ENCODE measurements at places on chromosomes 4 and X.

GRCh38 chrX:119502727-119503483, 34.7 kb downstream of the SLC25A5 start:
- no peak for DNase-seq

DNA sequence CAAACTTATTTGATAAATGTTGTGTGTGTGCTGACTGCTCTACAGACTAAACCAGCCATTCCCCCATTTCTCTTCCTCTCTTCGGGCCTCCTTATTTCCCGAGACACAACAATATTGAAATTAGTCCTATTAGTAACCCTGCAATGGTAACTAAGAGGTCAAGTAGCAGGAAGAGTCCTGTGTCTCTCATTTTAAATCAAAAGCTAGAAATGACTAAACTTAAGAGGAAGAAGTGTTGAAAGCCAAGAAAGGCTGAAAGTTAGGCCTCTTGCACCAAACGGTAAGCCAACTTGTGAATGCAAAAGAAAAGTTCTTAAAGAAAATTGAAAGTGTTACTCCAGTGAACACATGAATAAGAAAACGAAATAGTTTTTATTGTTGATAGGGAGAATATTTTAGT, 357.8 kb upstream of the SLC7A11 start:
- no peak for DNase-seq

GRCh38 chrX:20715176-20715575, 448.5 kb upstream of the RPS6KA3 start:
- DNase-seq = no peak

DNA sequence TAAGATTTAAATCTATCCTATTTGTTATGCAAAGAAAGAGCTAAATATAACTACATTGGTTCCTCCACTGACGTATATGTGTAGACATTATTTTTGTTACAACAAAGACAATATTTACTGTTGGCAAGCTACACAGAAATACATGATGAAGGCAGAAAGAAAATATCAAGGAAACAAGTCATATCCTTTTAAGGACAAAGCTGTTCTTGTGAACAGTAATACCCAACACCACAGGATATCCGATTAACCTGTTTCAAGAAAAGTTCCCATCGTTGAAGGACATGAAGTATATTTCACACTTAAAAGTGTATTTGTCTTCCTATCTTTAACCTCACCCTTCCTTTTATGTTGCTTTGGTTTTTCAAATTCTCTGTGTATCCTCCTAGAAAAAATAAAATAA, 235.8 kb upstream of the AADAT start:
- DNase-seq = no peak

DNA sequence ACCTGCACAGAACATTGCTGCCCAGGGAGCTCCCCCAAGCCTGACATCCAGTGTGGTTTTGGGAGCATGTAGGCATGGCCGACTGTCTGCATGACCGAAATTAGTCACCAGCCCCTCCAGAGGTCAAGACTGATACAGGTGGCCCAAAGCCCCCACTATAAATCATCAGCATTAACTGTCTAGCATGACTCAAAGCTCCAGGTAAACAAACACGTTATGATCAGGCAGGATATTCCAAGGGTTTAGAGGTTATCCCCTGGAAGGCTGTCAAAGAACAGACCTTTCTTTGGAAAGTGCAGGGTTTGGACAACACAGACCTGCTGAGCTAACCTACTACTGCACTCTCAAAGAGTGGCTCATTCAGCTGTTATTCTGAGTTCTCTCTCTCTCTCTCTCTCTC, 2.1 kb upstream of the FAM9A start:
- DNase-seq = no peak

DNA sequence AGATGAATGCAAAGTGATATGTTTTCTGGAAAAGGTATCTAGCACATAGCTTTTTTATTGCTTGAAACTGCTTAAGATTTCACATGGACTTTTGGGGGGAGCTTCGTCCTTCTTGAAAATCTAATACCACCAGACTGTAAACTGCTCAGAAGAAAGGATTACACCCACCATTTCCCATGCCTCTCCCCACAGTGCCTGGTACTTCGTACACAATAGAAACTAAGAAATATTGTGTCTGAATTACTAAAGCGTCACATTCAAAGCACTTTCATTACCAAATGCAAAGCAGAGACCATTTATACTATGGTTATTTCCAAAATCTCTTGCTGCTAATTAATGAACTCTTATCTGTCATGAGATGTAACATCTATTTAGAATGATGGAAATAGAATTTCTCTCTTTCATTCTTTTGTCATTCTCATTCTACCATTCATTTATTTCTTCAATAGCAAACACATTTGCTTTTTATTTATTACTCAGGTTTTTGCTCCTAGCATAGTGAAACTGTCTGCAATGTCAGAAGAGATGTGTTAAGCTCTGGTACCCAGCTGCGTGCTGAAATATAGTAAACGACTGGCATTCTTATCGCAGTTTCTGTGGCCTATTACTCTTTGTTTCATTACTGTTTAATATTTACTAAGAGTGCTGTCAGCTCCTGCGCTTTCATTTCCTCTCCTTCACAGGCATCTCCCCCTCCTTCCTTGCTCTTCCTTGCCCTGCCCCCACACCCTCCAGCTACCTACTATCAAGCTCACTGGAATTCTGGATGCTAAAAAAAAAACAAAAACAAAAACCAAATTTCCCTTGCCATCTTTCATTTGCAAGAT, 51.4 kb upstream of the RAPGEF2 start:
- no peak for DNase-seq

DNA sequence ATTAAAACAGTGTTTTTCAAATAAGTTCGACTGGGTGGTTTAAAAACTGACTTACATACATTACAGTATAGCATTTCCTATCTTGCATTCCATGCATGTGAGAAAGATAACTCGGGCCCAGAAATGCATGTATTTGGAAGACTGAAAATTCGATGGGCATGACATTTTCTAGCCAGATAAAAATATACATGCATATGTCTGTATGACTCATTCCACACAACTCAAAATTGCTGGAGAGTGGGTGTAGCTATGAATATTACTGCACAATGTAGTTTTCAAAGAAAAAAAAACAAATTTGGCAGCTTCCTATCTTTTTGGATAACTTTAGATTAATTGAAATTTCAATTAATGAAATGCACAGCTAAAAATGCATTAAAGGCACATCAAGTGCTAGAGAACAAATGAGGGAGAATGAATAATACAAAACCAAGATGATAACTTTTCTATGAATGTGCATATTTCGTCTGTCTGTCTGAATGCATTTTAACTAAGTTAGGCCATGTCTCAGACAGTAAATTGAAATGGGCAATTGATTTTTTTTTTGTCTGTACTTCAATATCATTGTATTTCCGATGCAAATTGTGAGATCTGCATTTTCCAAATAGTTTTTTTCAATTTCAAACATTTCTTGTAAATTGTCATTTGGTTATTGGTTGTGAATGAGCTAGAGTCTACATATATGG, 54.5 kb upstream of the GABRA2 start:
- DNase-seq = no peak

DNA sequence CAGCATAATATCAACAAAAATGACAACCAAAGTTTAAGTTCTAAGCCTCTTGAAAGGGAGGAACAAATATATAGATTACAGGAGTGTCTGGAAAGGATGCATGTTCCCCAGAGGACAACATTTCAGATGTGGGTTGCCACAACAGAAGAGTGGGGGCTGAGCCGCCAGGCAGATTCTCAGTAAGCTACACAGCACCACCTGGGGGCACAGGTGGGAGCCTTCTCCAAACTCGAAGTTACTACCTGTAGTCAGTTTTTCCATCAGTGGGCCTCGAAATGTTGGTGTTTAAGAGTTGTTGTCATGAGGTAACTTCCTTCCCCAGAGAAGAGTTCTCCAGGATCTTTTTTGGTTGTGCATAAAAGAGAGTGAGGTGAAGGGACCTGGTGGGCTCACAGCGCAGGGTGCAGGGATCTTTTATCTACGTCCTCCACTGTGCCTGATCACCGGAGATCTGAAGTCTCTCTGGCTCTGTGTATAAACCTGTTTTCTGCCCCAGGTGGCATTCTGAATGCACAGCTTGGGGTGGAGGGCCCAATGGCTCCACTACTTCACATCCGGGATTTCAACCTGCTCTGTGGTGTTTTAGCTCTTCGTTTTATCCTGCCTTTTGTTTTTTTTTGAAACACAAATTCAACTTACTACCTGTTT, 58.4 kb upstream of the STS start:
- peak; percentile 60 for DNase-seq

DNA sequence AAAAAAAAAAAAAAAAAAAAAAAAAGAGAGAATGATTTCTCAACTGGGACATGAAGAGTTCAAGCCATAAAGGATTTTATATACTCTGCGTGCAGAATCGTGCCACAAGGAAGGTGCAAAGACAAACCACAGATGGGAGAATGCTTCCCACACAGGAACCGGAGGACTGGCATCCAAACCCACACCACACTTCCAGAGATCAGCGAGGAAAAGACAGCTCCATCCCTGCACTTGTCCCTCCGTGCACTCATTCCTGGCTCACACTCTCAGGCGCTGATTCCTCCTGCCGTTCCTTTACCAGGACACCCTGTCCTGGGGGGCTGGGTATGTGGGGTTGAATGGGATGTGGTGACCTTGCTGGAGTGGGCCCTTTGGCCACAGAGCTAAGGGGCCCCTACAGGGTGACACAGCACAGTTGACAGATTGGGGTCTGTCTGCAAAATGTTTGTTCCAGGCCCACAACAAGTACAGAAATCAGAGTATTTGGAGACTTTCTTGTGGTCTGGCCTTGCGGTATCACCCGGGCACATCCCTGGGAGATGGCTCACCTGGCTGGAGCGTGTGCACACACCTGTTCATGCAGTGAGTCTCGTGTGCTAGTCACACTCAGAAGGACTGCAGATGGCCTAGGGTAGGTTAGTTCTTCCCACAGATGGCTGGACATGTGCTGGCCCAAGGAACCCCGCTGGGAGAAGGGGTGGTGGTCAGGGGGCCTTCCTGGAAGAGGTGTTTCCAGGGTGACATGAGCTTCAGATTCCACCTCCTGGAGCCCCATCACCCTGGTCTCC, 55.4 kb upstream of the GPR78 start:
- no peak for DNase-seq

- DNase-seq = no peak
Measured at GRCh38 chr4:128658214-128658631, 151.3 kb upstream of the JADE1 start.

DNA sequence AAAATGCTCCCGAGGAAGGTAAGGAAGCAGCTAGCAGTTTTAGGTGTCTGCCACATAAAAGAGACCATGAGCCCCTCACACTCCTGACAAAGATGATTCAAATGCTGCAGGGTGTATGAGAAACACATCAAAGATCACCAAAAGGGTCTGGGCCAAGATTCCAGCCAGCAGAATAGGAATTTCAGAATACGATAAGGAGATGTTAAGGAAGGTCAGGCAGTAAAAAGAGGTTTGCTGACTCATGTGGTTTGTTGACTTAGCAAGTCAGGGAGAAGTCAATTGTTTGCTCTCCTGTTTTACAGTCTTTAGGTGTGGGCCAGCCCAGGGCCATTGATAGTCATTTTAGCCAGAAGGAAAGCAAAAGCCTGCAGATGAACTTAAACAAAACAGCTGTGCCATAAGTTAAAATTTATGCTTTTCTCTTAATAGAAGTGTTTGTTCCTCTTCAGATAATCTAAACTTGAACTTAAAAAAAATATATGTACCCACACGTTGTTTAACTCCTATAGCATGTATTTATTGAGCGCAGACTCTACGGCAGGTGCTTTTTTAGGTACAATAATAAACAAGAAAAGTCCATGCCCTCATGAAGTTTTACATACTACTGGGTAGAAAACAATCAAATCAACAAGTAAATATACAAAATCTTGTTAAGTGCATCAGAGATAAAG, 115.6 kb downstream of the CAMK2D start:
- no peak for DNase-seq

DNA sequence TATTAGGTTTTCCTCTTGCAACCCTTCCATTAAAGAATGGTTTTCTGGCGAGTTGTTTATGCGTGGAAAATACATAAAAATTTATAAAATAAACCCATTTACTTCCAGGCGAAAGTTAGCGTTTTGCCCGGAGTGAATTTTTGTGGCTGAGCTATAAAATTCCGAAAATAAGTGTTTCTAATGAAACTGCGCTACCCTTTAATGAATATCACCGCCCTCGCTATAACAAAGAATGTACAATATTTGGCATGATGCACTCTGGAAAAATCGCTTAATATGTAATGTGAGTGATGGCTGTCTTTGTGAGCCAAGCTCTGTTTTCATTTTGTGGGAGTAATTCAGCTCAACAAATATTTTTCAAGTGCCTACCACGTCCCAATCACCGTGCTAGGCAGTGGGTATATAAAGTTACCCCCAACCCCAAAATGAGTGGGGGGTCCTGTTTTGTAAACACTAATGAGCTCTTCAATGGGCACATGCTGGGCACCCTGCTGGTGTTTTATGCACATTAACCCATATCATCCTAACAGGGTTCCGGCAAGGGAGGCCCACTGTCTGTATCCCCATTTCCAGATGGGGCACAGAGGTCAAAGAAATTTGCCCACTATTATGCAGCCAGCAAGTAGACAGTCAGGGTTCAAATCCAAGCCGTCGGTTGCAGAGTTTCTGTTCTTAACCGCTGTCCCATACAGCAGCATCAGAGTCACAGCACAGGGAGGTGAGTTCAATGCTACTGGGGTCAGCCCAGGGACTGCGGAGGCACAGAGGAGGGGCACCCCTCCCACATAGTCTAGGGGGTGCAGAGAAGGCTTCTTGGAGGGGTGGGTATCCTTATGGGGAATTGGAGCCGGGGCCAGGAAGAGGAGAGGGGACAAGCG, 65.7 kb upstream of the STX18 start:
- DNase-seq = no peak

- DNase-seq = no peak
Measured at GRCh38 chrX:38649674-38650647, 88.6 kb downstream of the TSPAN7 start.

DNA sequence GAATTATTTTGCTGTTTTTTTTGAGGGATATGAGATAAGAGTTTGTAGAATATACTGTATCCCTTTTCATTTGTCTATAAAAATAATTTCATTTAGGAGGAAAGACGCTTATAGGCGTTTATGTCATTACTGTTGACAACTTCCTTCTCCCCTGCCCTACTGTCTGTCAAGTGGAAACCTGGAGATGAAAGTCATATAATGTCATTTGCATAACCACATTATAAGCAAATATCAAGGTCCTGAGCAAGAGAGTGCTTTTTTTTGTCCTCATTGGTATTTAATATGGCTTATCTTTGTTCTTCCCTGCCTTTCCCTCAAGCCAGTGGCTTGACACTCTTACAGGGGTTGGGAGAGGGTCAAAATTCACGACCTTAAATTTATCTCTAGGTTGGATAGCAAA, 55.8 kb downstream of the LRP2BP start:
- DNase-seq = no peak

DNA sequence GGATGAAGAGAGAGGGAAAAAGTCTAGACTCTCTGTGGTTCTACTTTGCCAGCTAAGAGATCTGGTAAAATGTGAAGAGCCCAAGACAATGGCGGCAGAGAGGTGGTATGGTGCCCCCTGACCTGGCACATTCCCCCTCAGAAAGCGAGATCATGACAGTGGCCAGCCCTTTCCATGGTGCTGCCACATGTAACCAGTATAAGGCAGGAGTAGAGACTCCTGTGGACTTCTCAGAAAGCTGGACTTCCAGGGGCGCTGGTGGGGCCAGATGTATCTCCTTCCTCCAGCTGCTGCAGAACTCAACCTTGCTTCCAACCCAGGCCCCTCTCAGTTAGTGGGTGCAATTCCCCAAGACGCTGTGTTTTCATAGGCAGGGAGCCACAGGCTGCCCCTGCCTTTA, 9.6 kb downstream of the CTAG1A start:
- no peak for DNase-seq

All from D341Med (cell line).